ENCODE measurements at places on chromosomes 6 and 20.
A peak's percentile ranks its signal among the peaks of the same experiment; 100 is the strongest.

GRCh38 chr6:65922049-65922448 is 215.0 kb upstream of the EYS start:
- no peak for DNase-seq

DNA sequence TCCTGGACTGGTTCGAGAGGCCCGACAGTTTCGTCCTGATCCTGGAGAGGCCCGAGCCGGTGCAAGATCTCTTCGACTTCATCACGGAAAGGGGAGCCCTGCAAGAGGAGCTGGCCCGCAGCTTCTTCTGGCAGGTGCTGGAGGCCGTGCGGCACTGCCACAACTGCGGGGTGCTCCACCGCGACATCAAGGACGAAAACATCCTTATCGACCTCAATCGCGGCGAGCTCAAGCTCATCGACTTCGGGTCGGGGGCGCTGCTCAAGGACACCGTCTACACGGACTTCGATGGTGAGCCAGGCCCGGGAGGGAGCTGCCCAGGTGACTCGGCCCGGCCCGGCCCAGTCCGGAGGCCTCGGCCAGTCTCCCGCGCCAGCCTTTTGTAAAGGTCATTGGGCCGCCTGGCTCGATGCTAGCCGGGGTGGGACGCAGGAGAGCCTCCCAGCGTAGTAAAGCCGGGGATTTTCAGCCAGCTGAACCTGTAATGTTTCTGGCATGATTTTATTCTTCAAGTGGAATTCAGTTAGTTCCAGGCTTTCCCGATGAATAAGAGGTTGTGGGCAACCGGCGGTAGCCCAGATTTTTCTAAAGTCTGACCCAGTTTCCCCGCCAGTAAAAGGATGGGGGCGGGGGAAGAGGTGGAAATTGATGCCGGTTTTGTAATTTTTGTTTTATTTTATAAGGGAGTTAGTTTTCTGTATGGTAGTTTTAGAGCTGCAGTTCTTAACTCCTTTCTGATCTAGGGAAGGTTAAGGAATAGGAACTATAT is 1.4 kb downstream of the PIM1 start:
- no peak for DNase-seq

DNA sequence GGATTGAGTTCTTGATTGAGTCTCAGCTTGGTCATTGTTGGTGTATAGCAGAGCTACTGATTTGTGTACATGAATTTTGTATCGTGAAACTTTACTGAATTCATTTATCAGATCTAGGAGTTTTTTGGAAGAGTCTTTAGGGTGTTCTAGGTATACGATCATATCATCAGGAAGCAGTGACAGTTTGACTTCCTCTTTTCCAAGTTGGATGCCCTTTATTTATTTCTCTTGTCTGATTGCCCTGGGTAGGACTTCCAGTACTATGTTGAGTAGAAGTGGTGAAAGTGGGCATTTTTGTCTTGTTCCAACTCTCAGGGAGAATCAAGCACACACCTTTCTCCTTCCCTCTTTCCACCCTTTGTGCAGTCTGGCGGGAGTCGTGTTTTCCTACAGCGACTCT is 26.4 kb downstream of the RPP40 start:
- no peak for DNase-seq

GRCh38 chr6:54856129-54856528 is 9.6 kb downstream of the FAM83B start:
- DNase-seq, result no peak

DNA sequence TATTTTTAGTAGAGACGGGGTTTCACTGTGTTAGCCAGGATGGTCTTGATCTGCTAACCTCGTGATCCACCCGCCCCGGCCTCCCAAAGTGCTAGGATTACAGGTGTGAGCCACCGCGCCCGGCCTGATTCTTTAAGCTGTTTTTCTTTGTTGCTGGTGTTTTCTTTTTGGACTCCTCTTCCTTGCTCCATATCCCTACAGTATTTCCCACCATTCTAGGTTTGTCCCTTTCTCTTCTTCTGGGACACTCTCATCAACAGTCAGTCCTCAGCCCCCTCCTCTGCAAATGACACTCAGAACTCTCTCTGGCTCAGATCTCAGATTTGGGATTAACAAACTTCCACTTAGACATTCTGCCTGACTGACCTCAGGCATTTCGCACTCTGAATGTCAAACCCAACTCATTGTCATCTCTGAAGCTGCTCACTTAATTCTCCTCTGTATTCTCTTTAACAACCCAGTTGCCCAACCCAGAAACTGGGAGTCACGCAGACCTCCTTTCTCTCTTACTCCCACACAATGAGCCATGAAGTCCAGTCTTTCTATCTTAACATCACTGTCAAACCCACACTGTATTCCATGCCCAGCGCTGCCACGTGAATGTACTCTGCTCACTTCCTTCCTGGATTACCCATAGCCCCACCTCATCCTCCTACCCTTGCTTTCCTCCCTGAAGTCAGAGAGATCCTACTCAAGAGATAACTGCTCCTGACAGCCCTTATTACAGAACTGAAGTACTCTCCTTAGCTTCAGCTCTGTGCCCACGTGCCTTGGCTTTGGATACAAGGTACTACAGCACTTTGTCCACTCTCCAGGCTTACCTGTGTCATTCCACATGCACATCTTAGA is 2.6 kb downstream of the MPIG6B start:
- DNase-seq, result no peak

DNA sequence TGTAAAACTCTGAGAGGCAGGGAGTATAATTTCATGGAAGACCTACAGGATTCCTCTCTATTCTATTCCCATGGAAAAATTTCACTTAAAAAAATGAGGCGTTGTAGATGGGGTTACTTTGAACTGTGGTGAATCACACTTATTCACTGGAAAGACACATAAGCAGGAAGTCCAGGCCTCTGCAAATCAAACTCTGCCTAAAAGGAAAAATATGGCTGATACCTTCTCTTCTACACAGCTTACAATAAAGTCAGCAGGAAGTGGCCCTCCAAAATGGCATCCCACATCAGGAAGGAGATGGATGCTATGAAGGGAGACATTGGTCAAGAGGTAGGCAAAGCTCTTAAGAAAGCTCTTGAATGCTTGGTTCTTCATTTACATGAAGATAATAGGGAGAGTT is 115.9 kb downstream of the FYN start:
- peak; percentile 57 for DNase-seq

GRCh38 chr20:9454791-9455190 is 59.6 kb upstream of the LAMP5 start:
- no peak for DNase-seq

GRCh38 chr6:136669299-136669699 is 119.1 kb upstream of the MAP7 start:
- no peak for DNase-seq

DNA sequence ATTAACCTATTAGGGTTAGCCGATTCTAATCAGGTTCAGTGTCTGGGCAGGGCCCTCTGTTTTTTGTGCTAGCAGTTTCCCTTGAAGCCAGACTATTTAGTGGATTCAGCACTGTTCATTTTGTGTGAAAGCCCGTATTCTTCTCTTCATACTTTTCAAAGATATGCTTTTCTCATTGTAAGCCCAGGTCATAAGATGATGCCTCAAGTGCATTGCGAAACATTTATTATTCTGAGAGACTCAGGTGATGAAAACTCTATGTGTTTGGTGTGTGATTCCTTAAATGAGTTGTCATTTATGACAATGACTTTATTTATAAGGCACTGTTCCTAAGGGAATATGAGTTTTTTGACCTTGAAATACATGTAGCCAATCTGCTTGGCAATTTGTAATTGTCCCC is 851.0 kb upstream of the FLRT3 start:
- DNase-seq, result no peak

- no peak for DNase-seq
Observed at GRCh38 chr20:4563031-4563430, 158.7 kb upstream of the PRND start.

GRCh38 chr6:74931558-74931957 is 274.3 kb downstream of the COL12A1 start:
- DNase-seq, result no peak

DNA sequence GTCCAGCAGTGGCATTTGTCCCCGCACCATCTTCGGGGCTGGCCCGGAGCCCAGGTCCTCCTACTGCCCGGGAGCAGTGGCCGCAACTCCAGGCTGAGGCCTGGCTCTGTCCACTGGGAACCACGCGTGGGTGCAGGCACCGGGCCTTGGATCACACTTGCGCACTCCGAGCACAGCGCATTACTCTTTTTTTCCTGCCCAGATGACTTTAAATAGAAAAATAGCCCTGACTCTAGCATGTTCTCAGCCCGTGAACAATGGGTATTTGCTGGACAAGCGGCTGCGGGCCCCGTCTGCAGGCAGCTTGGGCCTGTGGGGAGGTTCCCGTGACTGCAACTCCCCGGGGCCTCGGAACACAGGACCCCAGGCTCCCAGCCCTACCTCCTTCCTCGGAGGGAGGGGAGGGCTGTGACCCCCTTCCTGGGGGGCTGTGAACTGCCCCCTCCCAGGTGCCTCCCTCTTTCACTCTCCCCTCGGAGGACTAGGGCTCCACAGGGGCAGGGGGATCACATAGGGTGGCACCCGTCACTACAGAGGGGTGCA is 162.2 kb downstream of the TBXT start:
- no peak for DNase-seq
